Tibial nerve (tissue), 4 donors: ENCODE measurements at places on chromosomes 3 and 15.

DNA sequence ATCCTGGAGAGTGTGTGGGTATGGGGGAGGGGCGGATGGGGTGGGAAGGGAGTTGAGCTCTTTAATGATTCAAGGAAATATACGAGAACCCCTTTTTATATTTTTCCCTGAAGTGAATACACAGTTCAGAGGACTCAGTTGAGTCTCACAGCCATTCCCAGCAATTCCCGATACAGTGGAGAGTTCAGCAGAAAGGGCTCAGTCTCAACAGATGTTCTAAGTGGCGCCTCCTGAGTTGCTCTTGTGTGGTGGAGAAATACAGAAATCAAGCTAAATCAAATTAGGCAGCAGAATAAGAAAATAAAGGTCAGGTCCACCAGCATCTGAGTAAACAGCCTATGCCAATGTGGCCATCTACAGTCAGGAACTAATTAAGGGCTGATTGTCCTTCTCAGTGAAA is 372.1 kb downstream of the NR2F2 start:
- H3K4me1 ChIP-seq: peaks cover 5% of the 10 kb centered on the region
- DNase-seq: no peak
- peak overlapping the region; percentile 14 for H3K4me3 ChIP-seq
- H3K27ac ChIP-seq: peak overlapping the region; percentile 23
- no peaks in the 10 kb centered on the region for H3K27me3 ChIP-seq

DNA sequence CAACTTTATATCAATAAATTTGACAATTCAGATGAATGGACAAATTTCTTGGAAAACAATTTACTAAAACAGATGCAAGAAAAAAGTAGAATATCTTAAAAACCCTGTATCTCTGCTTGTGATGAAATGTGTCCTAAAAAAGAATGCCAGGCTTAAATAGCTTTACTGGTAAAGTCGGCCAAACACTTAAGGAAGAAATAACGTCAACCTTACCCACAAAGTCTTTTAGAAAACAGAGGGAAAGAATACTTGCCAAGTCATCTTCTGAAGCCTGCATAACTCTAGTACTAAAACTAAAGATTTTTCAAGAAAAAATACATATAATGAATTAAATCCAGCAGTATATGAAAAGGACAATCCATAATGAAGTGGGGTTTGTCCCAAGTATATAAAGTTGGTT is 111.1 kb downstream of the RASA2 start:
- no peak overlapping the region for H3K27ac ChIP-seq
- H3K27me3 ChIP-seq: no peaks in the 10 kb centered on the region
- H3K4me1 ChIP-seq: no peaks in the 10 kb centered on the region
- DNase-seq: no peak
- no peaks in the 10 kb centered on the region for H3K36me3 ChIP-seq

DNA sequence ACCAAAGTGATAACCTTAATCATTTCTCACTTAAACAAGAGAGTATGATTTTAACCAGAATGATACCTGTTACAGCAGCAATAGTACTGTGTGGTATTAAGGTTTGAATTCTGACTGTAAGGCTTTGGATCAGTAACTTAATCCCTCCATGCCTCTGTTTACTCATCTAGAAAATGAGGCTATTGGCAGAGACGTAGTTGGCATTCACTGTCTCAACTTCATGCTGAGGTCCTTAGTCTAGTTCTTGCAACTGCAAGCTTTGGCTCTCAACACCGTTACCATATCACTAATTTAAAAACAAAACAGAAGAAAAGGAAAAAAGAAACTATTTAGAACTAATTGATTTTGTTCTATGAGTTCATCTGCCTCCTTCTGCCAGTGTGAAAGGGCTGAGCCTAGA is 875.4 kb downstream of the MCTP2 start:
- no peaks in the 10 kb centered on the region for H3K36me3 ChIP-seq
- no peak for DNase-seq
- no peak overlapping the region for H3K4me3 ChIP-seq
- no peak overlapping the region for H3K27ac ChIP-seq
- no peaks in the 10 kb centered on the region for H3K27me3 ChIP-seq

DNA sequence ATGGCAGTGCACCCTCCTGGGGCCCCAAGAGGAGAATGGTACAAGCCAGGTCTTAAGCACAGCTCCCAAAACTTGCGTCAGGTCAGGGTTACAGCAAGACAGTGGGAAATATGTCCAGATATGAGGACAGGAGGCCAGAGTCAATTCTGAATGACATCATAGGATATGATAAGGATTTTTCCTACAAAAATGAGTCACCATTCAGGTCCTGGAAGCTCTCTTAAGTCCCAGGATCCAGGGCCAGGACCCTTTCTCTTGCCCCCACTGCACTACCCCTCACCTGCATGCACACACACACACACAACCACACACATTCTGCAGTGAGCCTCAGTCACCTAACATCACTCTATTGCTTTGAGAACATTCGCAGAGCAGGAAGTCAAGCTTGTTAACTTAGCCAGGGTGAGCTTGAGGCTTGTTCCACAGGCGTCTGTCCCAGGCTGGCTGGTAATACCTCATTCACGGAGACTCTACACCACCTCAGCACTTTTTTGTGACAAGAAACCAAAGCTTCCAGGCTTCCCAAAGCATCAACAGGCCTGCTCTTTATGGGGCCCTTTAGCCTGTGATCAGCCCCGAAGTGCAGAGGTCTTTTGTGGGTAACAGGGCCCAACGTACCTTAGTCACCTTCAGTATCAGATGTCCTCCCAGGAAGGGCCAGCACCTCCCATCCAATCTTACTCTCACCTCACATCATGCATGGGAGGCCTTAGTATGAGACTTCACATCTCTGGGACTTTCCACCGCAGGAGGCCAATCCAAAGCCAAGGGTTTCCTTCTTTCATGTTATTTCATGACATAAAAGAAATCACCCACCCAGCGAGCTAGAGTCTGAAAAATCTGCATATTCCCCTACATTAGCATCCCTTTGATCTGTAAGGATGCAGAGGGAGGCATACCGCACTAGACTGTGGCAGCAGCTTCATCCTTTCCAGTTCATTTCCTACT is 74.0 kb upstream of the LIPC start:
- no peaks in the 10 kb centered on the region for H3K36me3 ChIP-seq
- no peak overlapping the region for H3K4me3 ChIP-seq
- DNase-seq: no peak

DNA sequence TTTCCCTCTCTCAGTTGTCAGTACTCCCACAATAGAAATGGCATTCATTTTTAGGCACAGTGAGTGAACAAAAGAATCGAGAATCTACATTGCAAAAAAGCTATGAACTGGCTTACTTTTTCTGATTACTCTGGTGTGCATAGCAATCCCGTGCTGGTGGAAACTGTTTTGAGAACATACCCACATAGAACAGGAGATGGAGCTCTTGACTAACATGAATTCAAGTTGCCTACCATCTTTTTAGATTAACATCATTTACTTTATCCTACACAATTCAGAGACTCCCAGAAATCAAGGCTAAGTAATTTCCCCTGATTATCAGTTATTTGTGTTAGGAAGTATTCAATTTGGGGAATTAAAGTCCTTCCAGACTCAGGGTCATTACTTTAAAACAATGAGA is 326.6 kb downstream of the ARPP21 start:
- H3K4me1 ChIP-seq: no peaks in the 10 kb centered on the region
- no peaks in the 10 kb centered on the region for H3K27me3 ChIP-seq
- no peak overlapping the region for H3K4me3 ChIP-seq
- H3K36me3 ChIP-seq: no peaks in the 10 kb centered on the region
- peak overlapping the region; percentile 47 for H3K27ac ChIP-seq

DNA sequence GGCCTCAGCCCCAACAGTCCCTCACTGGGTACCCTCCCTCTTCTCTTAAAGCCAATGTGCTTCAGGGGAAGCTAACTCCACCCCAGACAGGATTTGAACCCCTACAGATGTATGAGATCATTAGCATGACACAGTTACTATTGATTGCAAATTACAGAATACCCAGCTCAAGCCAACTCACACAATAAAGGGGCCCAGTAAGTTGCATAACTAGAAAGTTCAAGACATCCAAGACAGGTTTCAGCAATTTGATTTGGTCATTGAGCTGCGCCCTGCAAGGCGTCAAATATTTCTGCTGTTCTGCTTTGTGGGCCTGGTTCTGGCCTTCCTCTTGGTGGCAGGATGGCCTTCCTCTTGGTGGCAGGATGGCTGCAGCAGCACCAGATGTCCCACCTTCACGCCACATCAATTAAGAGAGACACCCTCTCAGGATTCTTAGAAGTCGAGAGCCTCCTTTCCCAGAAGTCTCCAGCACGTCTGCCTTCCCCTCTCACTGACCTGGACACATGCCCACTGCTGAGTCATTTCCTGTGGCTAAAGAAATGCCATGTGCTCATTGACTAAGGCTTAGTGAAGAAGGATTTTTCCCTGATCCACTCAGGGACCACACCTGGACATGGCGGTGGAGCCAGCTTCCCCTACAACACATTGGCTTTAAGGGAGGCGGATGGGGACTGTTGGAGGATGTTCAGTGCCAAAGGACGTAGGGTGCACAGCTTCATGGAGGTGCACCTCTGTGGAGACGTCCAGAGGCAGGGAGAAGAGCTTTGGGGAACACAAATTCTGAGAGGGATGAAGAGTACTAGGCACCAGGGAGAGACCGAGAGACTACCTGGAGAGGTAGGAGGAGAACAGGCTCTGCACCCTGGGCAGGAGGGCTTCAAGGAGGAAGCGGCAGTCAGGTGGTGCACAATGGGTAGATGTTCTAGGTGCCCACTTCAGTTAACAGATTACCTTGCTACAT is 49.1 kb downstream of the DNASE1L3 start:
- no peak overlapping the region for H3K4me3 ChIP-seq
- DNase-seq: peak; percentile 83
- H3K27ac ChIP-seq: peak overlapping the region; percentile 87
- no peaks in the 10 kb centered on the region for H3K27me3 ChIP-seq
- H3K4me1 ChIP-seq: peaks cover 64% of the 10 kb centered on the region

DNA sequence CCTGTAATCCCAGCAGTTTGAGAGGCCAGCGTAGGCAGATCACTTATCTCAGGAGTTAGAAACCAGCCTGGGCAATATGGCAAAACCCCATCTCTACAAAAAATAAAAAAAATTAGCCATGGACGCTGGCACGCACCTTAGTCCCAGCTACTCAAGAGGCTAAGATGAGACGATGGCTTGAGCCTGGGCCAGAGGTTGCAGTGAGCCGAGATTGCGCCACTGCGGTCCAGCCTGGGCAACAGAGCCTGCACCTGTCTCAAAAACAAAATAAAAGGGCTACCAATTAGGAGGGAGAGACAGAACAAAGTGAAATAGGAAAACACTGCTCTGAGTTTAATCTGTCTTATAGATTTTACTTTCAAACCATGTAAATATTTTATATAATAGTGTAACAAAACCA is 33.8 kb downstream of the MSL2 start:
- no peaks in the 10 kb centered on the region for H3K36me3 ChIP-seq
- H3K27ac ChIP-seq: no peak overlapping the region
- H3K4me3 ChIP-seq: no peak overlapping the region
- no peak for DNase-seq

DNA sequence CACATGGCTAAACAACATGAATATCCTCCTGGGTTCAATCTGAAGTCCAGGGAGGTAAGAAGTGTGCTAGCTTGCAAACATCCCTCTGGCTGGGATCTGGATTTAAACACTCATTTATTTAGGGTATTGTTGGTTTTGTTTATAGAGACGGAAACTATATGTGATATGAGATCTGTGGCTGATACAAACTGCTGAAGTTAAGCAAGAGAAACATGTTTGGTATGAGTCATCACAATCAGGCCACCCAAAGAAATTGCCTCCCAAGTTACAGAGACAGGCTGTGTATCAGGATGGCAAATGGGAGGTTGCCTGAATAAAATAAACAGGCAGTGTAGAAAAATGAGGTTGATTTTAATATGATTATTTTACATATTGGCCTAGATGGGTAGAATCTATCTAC is 562.1 kb downstream of the IGSF11 start:
- no peak overlapping the region for H3K4me3 ChIP-seq
- H3K4me1 ChIP-seq: no peaks in the 10 kb centered on the region
- H3K27me3 ChIP-seq: no peaks in the 10 kb centered on the region
- no peak for DNase-seq
- H3K36me3 ChIP-seq: no peaks in the 10 kb centered on the region

DNA sequence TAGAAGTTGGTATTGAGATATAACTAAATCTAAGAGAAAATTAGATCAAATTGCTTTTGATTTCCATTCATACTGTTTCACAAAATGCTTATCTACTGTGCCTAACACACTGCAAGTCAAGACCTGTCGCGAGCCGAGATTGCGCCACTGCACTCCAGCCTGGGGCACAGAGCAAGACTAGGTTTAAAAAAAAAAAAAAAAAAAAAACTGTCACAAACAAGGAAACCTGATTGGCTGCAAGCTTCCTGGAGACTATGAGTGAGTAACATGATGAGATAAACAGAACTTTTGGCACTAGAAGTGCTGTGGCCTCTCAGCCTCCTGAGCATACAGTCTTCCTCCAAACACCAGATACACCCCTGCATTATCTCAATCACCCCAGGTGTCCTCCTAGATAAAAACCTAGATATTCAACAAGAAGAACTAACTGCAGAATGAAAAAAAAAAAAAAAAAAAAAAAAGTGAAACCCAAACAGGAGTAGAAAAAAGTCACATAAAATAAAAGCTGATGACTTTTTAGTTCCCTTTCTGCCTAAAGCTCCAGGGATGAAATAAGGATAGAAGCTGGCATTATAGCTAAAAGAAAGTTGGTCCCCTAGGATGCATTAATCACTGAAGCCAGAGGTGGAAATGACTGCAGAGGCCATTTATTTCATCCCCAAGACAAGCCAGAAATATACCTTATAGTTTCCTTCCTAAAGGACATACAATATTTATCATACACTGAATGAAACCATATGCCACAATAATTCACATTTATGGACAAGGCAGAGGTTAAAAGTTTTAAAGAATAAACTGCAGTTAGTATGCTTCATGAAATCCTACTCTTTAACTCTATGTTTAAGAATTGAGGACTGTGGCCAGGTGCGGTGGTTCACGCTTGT is 82.4 kb downstream of the P3H2 start:
- no peaks in the 10 kb centered on the region for H3K27me3 ChIP-seq
- DNase-seq: no peak
- H3K27ac ChIP-seq: no peak overlapping the region
- no peak overlapping the region for H3K4me3 ChIP-seq
- no peaks in the 10 kb centered on the region for H3K36me3 ChIP-seq
